Fibroblast of lung (primary cell): ENCODE measurements at places on chromosomes 2 and 18. TPM values are rescaled to one million over a fixed set of nuclear protein-coding genes. Genes with fewer than 3 reads are reported as not detected.

GRCh38 chr2:65731476-65731875 is 299.1 kb upstream of the SPRED2 start:
- no peak for DNase-seq

DNA sequence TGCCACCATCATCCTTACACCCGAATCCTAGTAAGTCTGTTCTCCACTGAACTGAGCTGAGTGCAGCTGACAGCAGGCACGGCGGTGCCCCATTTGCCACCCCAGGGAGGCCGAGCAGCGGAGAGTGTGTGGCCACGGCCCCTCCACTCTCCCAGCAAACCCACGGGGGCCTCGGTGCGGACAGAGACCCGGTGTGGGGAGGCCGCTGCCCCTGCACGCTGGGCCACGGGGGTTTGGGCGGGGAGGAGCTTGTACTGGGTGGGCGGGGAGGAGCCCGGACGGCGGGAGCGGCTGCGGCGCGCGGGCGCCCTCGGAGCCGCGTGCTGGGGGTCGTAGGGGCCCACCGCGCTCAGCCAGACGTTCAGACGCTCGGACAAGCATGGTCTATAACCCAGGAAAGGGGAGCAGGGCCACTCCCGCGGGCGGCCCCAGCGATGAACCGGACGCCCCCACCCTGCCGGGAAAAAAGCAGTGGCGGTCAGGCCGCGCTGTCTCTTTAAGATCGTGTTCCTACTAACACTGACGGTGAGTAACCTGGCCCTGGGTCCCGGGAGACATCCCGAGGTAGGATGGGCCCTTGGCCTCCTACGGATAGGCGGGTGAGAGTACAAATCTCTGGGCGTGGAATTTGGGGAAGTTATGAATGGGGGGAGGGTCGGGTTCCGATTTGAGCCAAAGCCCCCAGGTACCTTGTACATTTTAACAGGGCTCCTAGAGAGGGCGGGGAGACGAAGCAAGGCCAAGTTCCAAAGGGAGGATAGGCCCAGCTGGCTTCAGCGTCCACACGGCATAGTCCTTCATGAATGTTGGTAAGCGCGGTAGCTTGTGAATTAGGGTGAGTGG is at the start of gene ITPRIPL1:
ITPRIPL1 (plus strand) TSS at position 277 of the 843 bp plus-strand sequence; CDS start at position 800, 523 bp downstream.
- DNase-seq: no peak

GRCh38 chr2:178579006-178579405 is 98.7 kb downstream of the PLEKHA3 start:
- DNase-seq: peak; percentile 6

- DNase-seq: no peak
Measured at GRCh38 chr18:76913583-76913982, 91.2 kb downstream of the ZNF236 start.

- DNase-seq: peak; percentile 76
Measured at GRCh38 chr2:55014962-55015939, 35.0 kb downstream of the RTN4 start.

DNA sequence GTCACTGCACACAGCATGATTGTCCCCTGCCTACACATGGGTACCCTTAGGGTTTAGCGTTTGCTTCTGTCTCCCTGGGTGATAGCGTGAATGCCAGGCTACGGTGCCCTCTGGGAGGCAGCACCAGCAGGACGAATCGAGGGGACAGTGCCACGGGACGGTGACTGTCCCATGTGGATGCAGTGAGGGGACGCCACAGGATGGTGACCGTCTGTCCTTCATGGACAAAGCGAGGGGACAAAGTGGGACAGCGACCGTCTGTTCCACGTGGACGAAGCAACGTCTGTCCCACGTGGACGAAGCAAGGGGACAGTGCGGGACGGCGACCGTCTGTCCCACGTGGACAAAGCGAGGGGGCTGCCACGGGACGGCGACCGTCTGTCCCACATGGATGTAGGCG is 25.7 kb downstream of the CTDP1 start:
- no peak for DNase-seq

- peak; percentile 49 for DNase-seq
Measured at GRCh38 chr2:169815849-169816248, 8.9 kb downstream of the METTL5 start.

DNA sequence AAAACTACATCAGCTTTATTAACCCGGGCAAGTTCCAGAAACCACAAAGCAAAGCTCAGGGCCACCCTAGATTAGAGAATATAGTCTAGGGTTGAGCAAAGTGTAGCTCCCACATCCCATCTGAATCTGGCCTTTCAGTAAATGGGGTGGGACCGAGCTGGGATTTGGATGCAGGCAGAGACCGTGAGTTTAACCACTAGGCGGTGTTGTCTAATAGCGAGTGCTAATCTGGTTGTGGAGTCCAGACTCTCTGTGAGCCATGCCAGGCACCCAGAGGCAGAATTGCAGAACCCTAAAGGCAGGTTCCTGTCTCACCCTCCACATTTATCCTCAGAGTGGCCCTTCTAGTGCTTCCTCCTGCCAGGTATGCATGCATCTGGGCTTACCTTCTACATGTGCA is 435.9 kb downstream of the TSN start:
- DNase-seq: no peak

GRCh38 chr2:3168230-3168891 is 209.3 kb downstream of the EIPR1 start:
- peak; percentile 70 for DNase-seq

DNA sequence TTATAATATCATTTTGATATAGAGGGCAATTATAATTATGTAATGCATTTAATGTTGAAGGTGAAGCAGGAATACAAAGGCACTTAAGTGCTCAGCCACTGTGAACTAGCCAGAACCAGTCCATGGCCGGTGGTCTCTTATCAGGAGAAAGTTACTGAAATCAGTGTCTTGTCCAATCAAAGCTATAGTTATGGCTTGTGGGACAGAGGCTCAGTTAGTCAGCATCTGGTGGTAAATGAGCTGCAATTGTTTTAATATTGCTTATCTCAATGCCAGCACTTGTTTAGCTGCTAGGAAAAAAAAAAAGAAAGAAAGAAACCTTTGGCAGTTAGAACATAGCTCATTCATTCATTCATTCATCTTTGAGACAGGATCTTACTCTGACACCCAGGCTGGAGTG is 3.8 kb upstream of the ALS2 start:
- DNase-seq: no peak

DNA sequence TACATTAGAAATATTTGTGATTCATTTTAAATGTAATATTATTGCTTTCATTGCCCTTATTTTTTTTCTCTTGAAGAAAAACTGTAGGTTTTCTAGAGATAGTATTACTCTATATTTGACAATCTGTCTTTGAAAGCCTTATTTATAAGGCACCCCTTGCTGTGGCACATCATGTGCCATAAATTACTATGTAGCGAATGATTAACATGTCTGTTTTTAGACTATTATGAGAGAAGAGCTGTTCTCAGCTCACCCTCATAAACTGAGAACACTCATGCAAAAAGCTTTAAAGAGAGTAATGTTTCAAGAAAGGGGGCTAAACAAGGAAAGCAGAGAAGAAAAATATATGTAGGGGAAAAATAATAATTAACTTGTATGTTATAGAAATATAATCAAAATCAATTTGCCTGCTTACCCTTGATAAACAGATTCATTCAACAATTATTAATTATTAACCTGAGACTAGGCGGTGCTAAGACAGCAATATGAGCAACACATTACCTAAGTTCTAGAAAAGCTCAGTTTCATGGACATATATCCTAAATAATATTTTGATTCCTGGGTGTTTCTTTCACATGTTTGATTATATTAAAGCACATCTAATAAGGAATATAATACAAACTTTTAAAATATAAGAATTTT is 69.0 kb downstream of the RAB3GAP1 start:
- no peak for DNase-seq

DNA sequence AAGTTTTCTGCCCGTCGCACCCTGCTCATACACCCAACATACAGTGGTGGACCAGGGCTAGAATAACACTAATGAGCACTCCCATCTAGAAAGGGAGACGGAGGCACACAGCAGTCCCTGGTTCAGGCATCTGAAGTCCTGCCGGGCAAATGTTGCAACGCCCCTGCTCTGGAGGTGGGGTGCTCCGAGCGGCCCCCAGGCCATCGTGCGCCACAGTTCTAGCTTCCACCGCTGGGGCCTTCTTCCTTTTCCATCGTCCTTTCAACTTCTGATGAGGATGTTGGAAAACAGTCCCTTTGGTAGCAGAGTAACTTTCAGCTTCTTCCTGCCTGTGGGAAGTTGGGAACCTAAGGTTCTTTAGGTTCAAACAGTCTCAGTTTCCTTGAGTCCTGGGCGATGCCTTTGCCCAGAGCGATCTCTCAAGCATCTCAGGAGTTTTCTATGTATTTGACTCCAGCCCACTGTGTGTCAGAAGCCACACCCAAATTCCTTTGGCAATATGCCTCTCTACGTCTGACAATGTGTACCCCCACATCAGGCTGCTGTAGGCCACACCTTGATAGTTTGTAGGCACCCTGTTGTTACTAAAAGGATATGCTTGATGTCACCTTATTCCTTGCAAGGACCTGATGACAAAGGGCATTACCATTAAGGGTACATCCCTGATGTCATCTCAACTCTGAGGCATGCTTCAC is 258.8 kb downstream of the GLI2 start:
- DNase-seq: no peak

DNA sequence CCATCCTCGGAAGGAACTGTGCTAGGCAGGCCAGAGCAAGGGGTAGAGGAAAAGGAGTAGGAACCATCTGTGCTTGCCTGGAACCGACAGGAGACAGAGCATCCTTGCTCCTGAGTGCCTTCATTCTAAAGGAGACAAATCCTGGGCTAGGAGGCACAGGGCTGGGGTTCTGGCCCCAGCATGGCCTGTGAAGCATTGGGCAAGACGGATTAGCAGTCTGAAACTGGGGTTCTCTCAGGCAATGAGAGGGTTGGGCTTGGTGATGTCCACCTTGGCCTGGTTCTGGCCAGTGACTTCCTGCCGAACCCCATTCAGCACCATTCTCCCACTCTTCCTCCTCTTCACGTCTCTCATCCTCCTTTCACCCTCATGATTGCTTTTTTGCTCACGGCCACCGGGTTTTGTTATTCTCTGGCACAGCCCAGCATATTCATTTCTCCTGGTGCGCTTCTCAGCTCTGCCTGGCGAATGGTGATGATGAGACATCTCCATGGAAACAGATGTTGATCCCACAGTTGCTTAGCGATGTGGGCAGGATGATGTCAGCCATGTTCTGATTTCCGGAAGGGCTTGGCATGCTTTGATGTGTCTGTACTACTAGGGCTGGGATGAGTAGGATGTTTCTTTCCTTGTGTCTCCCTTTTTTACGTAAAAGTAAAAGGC is 127.7 kb downstream of the CAPN13 start:
- DNase-seq: peak; percentile 74

- no peak for DNase-seq
Measured at GRCh38 chr2:184004289-184004947, 593.9 kb upstream of the ZNF804A start.

GRCh38 chr2:239457586-239458445 is 57.0 kb upstream of the HDAC4 start:
- no peak for DNase-seq

GRCh38 chr2:121825003-121825950 is 69.8 kb downstream of the TSN start:
- DNase-seq: no peak

GRCh38 chr18:37672001-37672400 is 106.4 kb upstream of the CELF4 start:
- no peak for DNase-seq

DNA sequence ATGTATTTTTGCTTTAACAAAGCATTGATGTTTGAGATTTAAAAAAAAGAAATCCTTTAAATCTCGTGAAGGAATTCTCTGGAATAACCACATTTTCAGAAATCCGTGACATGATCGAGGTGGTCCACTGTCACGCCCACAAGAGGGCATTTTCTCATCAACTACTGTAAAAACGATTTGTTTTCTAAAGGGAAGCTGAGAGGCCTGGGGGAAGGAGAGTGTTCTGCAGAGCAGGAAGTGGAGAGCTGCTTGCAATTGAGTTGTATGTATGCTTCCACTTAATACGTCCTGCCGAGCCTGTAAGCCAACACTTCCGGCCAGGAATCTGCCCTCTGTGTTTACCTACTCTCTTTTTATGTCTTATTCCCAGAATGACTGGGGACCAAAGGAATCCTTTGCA is 19.4 kb downstream of the KLHL29 start:
- peak; percentile 79 for DNase-seq

DNA sequence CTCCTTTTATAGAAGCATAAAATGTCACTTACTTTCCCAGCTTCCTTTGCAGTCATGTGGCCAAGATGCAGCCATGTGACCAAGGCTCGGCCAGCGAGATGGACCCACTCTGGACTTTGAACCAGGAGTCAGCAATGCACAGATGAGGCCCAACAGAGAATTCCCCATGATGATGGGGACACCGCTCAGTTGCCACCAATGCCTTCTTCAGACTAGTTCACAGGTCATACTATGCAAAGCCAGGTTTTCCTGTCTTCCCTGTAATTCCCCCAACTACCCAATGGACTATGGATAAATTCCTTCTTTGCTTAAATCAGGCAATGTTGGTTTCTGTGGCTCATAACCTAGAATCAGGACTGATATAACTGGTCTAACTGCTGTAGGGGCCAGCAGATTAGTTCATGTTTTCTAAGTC is 22.5 kb upstream of the REL start:
- DNase-seq: no peak

DNA sequence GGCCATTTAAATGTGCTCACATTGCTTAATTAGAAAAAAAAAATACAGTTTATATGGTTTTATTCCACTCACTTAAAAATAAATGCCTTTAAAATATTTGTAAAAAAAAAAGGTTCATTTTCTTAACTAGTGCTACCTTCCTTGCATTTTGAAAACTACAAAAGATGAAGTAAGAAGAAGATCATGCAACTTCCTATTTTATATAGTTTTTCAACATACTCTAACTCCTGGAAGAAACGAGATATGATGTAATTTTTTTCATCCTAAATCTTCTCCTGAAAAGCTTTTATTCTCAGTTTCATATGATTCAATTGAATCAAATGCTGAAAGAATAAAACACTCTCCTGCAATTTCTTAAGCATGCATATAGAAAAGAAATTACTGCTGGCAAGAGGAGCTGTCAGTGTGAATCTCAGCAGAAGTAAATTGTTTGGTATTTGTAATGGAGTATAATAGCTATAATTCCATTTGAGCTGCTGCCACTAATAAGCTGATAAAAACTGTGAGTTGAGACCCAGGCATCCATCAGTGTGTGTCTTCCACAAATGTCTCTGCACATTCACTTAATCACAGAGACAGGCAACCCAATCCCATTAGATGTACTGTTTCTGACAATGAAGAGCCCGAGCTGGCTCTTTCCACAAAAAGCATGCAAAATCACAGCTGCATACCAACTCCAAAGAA is 3.7 kb downstream of the FTCDNL1 start:
- no peak for DNase-seq

- no peak for DNase-seq
Measured at GRCh38 chr2:72033636-72034035, 114.0 kb downstream of the CYP26B1 start.

The ERICH2 gene
- polyA plus RNA-seq: 0.12 TPM in 1 of 2 replicates, not detected in the other

The C2orf15 gene
- 0.07 and 0.09 TPM in 2 replicates for polyA plus RNA-seq

The TUBB8B gene
- polyA plus RNA-seq: 0.11 TPM in 1 of 2 replicates, not detected in the other

The CTDP1 gene
- polyA plus RNA-seq: 6.4 and 8.0 TPM in 2 replicates

The IL36A gene
- not detected in 2 replicates for polyA plus RNA-seq

The IL18R1 gene
- polyA plus RNA-seq: 0.10 and 0.18 TPM in 2 replicates

The SNTG2 gene
- polyA plus RNA-seq: 0.06 TPM in 1 of 2 replicates, not detected in the other

The AOX1 gene
- polyA plus RNA-seq: 39.4 and 49.9 TPM in 2 replicates

The MAB21L4 gene
- not detected in 2 replicates for polyA plus RNA-seq
